T-helper 17 cell (primary cell): ENCODE measurements at places on chromosomes 7 and 10.

DNA sequence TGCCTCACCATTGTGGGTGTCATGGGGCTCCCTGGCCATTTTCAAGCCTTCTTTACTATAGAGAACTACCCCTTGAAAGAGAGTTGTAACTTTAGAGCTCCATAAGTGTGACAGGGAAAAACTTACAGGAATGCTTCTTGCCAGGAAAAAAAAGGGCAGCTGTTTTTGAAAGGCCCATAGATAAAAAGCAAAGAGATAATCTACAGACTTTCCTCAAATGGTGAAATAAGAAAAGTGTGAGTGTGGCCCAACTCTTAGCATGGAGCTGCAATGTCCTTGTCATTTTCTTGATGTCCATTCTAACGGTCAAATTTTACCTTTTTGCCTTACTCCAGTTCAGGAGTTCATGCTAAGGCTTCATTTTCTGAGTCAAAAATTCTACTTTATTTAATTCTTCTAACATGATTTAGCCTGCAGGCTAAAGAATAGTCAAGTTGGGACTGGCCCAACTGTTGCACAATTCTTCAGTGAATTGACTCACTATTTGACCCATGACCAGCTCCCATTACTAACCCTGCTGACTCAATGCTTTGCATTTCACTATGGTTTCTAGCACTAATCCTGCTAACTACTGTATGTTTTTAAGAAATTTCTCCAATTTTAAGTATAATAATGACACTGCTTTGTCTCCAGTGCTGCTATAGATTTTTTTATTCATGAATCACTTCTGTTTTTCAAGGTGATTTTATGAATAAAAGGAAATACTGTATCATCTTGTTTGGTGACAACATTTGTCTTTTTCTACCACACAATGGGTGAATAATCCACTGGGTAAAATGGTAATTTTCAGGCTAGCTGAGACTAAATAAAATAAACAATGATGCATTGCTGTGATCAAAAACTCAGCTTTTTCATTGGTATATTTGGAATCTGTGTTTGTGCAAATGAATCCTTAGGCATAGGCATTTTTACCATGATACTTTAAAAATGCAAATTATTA lies 41.4 kb upstream of the SGCE start:
- no peak overlapping the region for H3K27ac ChIP-seq
- no peaks in the 10 kb centered on the region for H3K36me3 ChIP-seq
- no peaks in the 10 kb centered on the region for H3K4me1 ChIP-seq
- H3K4me3 ChIP-seq, result no peak overlapping the region

DNA sequence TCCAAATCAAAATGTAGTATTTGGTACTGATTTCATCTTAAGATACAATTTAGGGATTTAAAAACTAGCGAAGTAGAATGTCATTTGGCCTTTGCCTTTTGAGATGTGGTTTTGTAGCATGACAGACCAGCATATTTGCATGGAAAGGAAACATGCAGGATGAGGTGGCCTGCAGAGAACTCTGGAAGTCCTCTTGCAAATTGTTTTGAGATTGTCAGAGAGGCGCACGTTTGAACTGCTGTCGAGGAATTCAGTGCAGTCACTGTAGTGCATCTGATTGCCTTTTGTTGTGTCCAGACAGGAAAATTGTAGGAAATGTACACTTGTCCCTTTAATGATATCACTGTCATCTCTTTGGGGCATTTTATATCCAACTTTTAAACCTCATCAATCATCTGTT lies 136.7 kb downstream of the CELF2 start:
- no peaks in the 10 kb centered on the region for H3K27me3 ChIP-seq
- H3K27ac ChIP-seq, result peak overlapping the region; percentile 99
- H3K4me3 ChIP-seq, result peak overlapping the region; percentile 74
- no peak for DNase-seq
- no peaks in the 10 kb centered on the region for H3K36me3 ChIP-seq
- H3K4me1 ChIP-seq, result peaks cover 73% of the 10 kb centered on the region

DNA sequence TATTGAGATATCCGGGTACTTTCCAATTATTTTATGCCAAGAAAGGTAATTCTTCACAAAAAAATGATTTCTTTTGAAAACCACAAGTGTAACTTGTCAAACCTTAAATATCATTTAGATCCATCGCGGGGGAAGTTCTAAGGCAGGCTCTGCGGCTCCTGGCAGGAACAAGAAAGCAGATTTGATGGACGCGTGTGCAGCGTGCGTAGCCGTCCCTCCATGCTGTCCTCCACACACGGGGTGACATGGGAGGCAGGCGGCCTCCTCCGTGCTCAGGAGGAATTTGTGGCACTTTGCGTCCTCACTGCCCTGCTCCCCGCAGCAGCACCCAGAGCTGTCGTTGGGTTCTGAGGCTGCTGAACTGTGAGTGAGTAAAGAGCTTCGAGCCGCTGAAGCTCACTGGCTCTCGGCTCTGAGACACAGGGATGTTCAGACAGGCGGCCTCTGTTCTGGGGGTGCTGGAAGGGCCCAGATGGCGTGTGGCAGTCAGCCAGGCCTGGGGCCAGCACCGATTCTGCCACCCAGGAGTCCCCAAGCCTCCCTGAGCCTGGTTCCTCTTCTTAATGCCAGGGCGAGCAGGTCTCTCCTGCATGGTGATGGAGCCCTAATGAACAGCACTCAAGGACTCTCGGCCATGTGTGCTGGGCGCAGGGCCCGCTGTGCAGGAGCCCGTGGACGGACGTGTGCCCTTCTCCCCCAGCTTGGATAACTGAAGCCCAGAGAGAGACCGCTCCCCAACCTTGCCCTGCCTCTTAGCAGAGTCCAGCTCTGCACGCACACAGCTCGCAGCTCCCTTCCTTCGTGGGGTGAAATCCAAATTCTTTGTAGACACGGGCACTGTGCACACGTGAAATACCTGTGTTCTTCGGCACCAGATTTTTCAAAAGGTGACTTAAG lies 185.4 kb upstream of the SHH start:
- peaks cover 10% of the 10 kb centered on the region for H3K36me3 ChIP-seq
- no peak overlapping the region for H3K27ac ChIP-seq
- H3K27me3 ChIP-seq, result peaks cover 72% of the 10 kb centered on the region
- peaks cover 19% of the 10 kb centered on the region for H3K4me1 ChIP-seq

DNA sequence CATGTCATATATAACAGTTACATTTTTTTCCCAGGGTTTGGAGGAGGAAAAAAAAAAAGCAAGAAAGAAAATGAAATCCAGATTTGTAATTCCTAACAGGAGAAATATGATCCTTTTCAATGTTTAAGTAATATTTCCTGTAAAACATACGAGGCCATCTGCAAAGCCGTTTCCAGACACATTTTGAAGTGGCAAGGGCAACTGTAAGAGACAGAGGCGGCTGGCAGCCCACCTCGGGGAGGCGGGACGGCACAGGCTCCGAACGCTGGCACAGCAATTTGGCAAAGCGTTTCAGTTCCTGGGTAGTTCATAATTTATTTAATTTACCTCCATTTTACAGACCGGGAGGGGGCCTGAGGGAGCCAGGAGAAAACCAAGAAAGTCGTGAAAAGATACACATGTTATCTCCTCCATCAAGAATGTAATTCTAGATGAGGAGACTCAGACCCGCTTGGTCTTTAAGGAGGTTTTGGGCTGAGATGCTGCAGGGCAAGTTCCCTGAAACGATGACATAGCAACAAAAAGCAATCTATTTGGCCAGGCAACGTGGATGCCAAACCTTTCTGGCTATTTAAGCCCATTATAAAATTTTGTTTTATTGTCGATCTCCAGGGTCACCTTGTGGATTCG lies 448.5 kb upstream of the MKI67 start:
- H3K4me1 ChIP-seq, result no peaks in the 10 kb centered on the region
- no peaks in the 10 kb centered on the region for H3K36me3 ChIP-seq
- H3K27ac ChIP-seq, result no peak overlapping the region
- no peak for DNase-seq
- no peak overlapping the region for H3K4me3 ChIP-seq

DNA sequence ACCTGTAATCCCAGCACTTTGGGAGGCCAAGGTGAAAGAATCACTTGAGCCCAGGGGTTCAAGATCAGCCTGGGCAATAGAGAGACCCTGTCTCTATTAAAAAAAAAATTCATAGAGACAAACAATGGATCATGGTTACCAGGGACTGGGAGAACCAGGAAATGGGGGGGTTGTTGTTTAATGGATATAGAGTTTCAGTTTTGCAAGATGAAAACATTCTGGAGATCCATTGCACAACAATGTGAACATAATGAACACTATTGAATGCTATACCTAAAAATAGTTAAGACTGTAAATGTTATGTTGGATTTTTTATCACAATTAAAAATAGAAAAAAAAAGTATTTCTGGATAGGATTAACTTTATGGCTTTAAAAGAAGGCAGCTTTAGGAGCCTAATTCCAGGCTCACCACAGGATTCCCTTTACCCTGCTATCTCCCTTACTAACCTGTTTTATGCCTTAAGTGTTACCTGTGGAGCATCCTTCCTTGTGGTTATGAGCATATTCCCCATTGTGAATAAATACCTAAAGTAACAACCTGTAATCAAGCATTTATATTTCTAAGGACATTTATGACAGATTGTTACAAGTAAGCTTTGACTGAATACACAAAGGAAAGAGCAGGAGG lies 45.1 kb upstream of the SGCE start:
- peaks cover 11% of the 10 kb centered on the region for H3K27me3 ChIP-seq
- no peaks in the 10 kb centered on the region for H3K4me1 ChIP-seq
- no peak overlapping the region for H3K4me3 ChIP-seq
- H3K36me3 ChIP-seq, result no peaks in the 10 kb centered on the region
- no peak for DNase-seq
- no peak overlapping the region for H3K27ac ChIP-seq

- peaks cover 4% of the 10 kb centered on the region for H3K36me3 ChIP-seq
- peaks cover 7% of the 10 kb centered on the region for H3K4me1 ChIP-seq
- DNase-seq, result no peak
- H3K4me3 ChIP-seq, result no peak overlapping the region
- no peak overlapping the region for H3K27ac ChIP-seq
Observed at GRCh38 chr7:106129291-106129690, 17.2 kb upstream of the SYPL1 start.

GRCh38 chr7:112371701-112372100 lies 78.6 kb upstream of the IFRD1 start:
- DNase-seq, result no peak
- H3K36me3 ChIP-seq, result no peaks in the 10 kb centered on the region
- H3K27ac ChIP-seq, result no peak overlapping the region
- peaks cover 3% of the 10 kb centered on the region for H3K4me1 ChIP-seq

DNA sequence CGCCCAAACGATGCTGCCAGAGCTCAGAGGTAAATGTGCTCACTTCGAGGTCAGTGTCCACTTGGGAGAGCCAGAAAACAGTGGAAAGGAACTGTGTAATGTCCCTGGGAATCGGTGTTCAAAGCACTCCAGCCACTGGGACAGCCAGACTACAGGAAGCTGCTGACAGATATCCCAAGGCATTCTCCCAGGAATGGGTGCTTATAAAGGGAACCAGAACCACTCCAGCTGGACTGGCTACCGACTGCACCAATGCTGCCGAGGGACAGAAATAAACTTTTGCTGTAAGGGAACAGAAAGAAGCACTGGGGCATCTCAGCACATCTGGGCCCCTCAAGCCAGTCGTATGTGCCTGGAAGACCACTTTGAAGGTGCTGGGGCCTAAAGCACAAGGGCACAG lies 76.7 kb downstream of the ATXN7L1 start:
- H3K4me3 ChIP-seq, result peak overlapping the region; percentile 21
- peaks cover 17% of the 10 kb centered on the region for H3K4me1 ChIP-seq

DNA sequence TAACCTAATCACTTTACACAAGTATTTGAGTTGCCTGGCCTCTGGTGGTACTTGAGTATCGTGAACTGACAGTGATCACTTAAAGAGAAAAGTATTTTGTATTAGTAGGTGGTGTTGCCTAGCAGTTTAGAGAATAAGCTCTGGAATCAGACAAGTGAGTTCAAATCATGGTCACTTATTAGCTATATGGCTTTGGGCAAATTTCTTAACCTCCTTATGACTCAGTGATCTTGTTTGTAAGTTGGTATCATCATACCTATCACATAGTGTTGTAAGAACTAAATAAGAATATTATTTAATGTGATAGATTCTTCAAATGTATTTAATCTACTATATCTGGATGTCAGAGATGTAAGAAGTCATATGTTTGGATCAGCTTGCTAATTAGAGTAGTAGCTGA lies 163.8 kb downstream of the RNF133 start:
- no peak overlapping the region for H3K4me3 ChIP-seq
- H3K4me1 ChIP-seq, result no peaks in the 10 kb centered on the region
- no peaks in the 10 kb centered on the region for H3K27me3 ChIP-seq
- no peaks in the 10 kb centered on the region for H3K36me3 ChIP-seq
- no peak for DNase-seq

DNA sequence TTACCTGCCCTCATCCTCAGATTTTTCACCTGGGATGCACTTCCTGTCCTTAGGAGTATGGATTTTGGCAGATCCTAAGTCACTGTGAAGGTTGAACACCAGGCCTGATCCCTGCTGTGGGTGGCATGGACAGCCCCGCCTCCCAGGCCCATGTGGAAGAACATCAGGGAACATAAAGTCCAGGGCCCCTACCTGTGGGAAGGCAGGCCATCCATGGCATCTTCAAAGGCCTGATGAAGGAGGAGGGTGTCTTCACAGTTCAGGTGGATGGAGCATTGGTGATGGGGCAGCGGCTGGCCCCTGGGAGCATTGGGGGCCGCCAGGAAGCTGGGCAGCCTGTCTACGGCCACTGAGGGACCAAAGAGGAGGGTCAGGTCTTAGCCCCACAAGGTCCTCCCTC lies 24.6 kb downstream of the PYROXD2 start:
- peaks cover 15% of the 10 kb centered on the region for H3K36me3 ChIP-seq
- DNase-seq, result no peak
- H3K27ac ChIP-seq, result no peak overlapping the region
- no peak overlapping the region for H3K4me3 ChIP-seq
- no peaks in the 10 kb centered on the region for H3K27me3 ChIP-seq

DNA sequence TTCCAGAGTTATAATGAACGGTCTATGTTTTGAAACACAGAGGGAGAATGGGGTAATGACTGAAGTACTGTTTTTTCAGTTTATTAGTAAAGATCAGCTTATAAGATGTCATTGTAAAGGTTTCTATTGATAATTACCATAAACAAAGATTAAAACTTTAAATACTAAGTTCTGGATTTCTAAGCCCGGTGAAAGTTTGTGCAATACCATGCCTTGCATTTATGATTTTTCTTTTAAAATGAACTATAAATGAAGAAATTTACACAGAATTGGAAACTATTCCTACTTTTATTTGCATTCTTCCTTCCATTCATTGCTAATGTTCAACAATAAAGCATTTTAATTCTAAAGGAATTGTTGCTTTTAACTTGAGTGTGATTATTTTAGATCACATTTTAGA lies 4.9 kb downstream of the MEOX2 start:
- no peak overlapping the region for H3K27ac ChIP-seq
- no peaks in the 10 kb centered on the region for H3K36me3 ChIP-seq
- no peaks in the 10 kb centered on the region for H3K4me1 ChIP-seq
- no peak overlapping the region for H3K4me3 ChIP-seq
- peaks cover 19% of the 10 kb centered on the region for H3K27me3 ChIP-seq

DNA sequence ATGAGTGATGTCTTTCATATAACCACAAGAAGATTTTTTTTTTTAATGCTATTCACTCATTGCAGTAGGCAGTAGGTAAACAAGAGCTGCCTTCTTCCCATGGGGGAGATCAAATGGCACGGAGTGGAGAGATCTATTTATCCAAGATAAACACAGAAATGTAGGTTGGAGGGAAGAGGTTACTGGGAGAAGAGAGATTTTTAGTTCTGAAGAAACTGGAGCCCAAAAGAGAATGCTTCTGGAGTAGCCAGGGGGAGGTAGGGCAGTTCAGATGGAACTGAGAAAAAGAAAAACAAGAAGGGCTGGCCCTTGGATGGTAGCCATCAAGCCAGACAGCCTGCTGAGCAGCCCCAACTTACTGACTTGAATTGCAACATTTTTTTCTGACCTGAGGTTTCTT lies 270.1 kb upstream of the TPK1 start:
- peaks cover 22% of the 10 kb centered on the region for H3K27me3 ChIP-seq
- H3K4me1 ChIP-seq, result no peaks in the 10 kb centered on the region
- no peak for DNase-seq
